ENCODE measurements at places on chromosomes 3 and 15.
A peak's percentile ranks its signal among the peaks of the same experiment; 100 is the strongest.

DNA sequence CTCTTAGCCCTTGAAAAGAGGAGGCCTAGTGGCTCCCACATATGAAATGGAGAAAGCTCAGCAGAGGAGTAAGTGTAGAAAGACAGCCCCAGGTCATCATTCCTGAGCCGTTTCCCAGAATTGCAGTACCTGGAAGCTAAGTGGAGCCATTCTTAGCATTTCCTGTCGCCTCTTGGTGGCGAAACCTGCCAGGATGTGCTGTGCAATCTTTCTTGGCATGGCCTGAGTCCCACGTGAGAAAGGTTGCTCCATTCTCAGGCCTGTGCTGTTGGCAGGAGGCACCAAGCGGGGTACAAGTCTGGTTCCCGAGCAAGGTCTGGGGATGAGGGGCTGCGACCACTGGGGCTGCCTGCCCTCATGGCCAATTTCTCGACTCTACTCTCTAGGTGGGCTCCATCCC, 207.2 kb upstream of the TPM1 start:
- no peak for DNase-seq

DNA sequence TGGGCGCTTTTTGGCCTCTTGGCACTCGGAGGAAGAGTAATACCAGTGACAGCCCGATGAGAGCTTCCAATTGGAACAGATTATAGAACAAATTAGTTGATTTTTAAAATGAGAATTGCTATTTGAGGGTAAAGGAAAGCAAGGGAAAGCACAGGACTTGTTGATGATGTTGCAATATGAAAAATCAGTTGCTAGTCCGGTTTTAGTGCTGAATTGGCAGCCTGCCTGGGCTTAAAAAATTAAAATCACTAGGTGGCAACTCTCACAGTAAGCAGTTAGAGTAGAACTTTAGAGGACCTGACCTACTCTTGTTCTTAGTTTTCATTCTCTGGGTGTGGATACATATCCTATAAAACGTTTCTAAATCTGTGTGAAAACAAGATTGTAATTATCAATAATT, 2.1 kb upstream of the SCAANT1 start:
- DNase-seq = no peak

DNA sequence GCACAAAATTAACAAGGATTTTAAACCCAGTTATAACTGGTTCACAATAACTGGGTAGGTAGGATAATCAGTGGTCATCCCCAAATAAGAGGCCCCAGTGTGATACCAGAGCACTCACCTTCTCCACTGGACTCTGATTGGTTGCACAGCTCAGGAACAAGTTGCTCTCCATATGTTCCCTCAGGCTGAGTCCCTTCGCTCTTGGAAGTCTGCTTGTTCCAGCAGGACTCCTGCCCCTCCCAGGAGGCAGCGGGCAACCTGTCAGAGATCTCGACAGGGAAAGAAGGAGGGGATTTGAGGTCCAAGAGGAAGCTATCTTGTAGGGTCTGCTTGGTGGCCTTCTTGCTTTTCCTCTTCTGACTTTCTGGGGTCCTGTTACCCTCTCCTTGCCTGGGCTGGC, 51.6 kb upstream of the HEG1 start:
- DNase-seq = peak; percentile 13

- DNase-seq = no peak
These were observed 328.0 kb upstream of the SOX2 start for GRCh38 chr3:181383760-181384159.

GRCh38 chr15:73607405-73607804, 25.8 kb downstream of the NPTN start:
- no peak for DNase-seq

DNA sequence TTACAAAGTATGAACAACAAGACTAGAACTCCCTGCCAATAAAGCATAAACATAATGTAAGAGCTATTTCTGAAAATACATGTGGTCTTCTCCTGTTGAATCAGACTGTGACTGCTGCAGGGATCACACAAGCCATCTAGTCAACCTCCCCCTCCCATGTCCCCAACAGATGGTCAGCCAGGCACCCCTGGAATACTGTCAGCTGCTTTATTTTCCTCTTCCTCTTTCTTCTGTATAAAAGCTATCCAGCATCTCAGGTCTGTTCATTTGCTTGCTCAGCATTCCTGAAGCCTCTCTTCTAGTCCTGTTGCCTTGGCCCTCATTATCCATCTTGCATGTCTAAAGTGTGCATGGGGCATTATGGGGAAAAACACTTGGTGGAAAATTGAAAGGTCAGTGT, 6.5 kb upstream of the MINDY4B start:
- DNase-seq = no peak

GRCh38 chr15:47431501-47431900, 285.8 kb upstream of the SEMA6D start:
- no peak for DNase-seq

- peak; percentile 27 for DNase-seq
These were observed 9.2 kb downstream of the LZTFL1 start for GRCh38 chr3:45832699-45833098.

GRCh38 chr3:152518346-152518745, 249.6 kb downstream of the MBNL1 start:
- DNase-seq = no peak

DNA sequence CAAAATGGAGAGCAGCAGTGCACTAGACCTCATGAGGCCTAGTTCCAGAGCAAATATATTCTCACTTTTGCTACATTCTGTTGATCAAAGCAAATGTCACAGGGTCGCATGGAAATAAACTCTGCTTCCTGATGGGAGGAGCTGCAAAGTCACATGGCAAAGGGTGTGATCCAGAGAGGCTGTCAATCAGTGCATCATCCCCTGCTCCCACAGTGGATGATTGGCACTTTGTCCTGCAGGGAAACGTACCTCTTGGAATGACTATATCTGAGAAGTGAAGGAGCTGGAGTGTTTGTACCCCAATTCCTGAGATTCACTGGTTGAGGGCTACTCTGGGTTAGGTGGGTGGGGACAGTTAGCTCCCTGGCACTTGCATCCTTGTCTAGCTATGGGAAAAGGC, 195.1 kb upstream of the CTDSPL start:
- DNase-seq = no peak
